ENCODE measurements at places on chromosomes 2 and 18.

DNA sequence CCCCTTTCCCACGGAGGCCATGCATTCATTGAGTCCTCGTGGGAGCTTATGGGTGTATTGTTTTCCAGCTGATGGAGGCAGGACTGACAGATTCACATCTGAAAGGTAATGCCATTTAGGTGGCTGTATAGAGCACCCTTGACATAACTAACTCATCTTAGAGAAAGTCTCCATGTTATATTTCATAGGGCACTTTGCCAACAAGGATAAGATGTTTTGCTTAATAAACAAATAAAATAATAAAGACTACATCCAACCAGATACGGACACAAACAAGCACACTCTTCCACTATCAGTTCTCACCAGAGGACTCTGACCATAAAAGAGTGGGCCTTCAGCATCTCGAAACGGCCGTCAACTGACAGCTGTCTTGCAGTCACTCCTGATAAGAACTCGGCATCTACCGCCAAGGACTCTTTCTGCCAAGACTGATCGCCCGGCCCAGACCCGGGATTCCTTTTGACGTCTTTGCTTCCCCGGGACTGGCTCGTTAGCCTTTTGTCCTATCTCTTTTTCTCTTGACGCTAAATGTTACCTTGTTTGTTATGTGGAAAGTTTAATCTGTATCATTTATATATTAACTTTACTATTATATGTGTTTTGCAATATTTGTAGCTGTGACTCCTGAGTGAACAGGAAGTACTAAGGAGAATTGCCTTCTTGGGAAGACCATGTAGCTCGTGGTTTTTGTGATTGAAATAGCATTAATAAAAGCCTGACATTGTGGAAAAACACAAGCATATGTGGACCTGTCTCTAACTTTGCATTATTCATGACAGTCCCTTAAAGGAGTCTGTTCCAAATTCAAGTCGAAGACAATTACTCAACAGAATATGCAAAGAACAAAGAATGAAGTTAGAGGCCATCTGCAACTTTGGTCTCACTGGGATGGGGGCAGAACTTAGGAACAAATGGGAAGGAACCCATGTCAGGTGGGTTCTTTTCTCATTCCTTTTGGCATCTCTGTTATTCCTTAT is 195.1 kb downstream of the LPIN1 start:
- DNase-seq: no peak

- no peak for DNase-seq
Observed at GRCh38 chr2:60557486-60557864, 4.0 kb upstream of the BCL11A start.

DNA sequence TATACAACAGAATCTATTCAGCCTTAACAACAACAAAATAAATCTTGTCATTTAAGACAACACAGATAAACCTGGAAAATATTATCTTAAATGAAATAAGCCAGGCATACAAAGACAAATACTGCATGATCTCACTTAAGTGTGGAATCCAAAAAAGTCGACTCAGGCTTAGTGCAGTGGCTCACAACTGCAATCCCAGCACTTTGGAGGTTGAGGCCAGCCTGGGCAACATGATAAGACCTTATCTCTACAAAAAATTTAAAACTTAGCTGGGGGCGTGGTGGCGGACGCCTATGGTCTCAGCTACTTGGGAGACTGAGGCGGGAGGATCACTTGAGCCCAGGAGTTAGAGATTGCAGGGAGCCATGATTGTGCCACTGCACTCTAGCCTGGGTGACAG is 75.2 kb upstream of the RNU4ATAC start:
- DNase-seq: no peak

DNA sequence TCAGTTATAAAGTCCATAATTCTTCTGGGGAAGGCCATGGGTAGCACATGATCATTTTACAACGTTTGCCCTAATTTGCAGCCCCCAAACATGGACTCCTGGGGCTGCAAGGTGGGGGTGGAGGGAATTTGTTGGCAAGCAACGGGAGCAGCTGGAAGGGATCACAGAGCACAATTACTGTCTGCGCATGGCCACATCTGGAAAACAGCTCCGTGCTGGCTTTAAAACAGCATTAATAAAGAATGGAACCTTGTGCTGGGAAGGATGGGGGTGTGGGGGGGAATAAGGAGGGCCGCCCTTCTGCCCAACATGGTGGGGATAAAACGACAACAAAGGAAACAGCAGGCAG is 60.9 kb upstream of the SLC14A2 start:
- no peak for DNase-seq

DNA sequence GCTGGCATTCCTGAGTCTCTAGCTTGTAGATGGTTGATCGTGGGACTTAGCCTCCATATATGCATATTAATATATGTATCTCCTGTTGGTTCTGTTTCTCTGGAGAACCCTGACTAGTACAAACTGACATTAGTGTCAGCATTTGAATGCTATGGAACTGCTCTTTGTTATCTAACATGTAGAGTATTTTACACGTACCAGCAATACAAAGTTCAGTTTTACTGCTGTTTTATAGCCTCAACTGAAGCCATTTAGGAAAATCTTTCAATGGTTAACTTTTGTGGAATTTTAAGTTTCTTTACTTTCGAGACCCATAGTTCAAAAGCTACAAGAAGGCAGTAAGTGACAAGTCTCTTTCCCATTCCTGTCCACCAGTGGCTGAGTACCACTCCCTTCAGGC is 418.4 kb downstream of the NUP35 start:
- DNase-seq: no peak

DNA sequence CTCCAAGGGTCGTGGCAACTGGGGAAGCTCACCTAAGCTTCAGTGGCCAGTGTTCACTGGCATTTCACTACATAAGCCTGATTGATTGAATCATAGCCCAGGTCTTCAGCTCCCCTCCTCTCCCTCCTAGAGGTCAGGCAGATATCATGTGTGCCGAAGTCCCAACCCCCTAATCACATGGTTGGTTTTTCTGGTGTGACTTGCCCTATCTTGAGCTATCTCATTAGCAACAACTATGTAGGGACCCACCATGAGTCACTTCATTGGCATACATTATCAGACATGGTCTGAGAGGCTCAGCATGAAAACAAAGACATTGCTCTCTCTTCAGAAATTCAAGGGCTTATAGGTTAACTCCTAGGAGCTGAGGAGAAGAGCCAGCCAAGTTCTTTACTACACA is 76.8 kb downstream of the LYPD1 start:
- DNase-seq: no peak

DNA sequence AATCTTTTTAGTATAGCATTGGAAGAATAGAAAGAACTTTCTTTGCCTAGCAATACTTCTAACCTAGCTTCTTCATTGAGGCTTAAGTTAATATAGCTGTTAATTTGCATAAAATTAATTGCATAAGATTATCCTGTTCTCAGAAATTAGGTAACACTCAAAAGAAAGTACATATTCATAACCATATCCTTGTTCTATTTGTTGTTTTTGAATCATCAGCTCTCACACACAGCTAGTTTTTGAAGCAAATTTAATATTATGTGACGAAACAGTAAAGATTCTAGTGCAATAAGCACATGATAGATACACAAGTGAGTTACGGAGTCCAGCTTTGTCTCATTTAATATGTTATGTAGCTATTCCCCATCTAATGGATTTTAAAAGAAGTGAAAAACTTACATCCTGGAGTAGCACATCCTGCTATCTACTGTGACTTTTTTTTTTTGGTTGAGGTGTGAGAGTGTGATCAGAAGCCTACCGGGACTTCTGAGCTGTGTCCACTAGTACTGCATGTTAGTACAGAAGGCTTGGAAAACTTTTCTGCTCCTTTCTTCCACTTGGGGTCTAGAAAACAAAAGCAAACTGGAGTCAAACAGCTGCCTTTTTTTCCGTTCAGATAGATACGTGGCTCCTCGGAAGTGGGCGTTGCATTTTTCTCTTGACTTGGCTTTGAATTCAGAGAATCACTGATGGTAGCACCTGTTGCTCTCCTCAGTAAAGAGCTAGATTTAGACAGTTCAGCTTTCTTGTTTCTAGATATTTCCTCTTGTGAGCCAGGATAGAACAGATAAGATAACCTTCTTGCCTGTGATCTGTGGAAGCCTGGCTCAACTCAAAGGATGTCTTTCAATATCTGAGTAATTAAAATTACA is 27.2 kb downstream of the KDM3A start:
- peak; percentile 20 for DNase-seq

DNA sequence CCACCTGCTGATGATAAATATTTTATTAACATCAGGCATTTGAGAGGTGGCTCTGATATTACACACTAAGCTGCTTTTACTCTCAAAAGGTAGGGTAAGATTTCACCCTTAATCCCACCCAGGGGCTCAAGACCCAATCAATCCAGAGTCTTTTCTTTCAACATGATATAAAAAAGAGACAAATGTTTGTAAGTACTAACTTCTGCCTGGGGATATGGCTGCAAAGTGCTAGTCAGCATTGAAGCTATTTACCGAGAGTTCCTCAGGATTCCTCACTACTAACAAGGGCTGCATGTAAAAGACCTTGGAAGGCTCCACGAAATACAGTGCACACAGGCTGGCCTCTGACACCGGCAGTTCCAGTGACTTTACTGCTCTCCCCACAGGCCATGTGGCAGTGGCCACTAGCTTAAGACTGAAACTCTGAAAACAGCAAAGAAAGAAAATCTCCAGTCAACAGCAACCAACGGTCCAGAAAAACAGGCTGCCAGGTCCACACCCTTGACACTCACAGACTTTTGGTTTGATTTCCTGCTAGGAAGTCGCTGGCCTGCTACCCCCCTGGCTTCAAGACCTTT is 11.2 kb downstream of the MREG start:
- no peak for DNase-seq

DNA sequence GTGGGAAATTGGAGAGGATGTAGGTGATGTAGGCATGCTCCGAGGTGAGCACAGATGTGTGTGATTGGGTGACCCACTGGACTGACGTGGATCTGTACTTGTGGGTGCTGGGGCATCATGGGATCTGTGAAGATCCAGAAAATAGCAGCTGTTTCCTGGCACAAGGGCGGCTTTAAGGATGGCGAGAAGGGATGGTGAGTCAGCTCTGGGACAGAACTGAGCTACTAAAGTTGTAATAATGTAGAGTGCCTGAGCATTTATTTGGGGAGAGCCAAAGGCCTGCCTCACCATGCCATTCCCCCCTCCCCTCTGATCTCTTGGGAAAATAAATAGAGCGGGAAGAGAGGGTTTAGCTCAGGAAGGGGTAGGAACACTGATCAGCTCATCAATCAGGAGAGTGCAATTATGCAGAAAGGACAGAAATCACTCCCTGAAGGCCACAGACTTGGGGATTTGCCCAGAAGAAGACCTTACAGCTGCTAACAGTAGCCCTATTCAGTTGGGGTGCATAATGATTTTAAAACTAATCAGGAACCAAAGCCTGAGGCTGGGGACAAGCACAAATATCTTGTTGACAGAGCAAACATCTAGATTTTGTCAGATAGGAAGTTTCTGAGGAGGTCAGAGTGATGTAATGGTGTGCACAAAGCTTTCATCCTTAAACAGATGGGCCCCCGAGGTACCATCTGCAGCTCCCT is 30.3 kb downstream of the TANC1 start:
- no peak for DNase-seq

GRCh38 chr2:69645031-69645431 is 1.5 kb upstream of the AAK1 start:
- DNase-seq: no peak

GRCh38 chr2:269356-270030 is 4.7 kb downstream of the ACP1 start:
- DNase-seq: no peak

GRCh38 chr2:222844323-222844722 is 16.5 kb upstream of the ACSL3 start:
- DNase-seq: no peak

DNA sequence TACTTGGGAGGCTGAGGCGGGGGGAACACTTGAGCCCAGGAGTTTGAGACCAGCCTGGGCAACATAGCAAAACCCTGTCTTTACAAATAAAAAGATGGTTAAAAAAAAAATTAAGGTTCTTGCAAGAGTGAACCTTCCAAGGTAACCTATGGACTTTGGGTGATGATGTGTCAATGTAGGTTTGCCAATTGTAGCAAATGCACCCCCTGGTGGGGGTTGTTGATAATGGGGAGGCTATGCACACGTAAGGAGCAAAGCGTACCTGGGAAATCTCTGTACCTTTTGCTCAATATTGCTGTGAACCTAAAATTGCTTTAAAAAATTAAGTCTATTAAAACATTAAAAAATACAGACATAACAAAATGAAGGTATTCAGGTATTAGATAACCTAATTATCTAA is 70.4 kb downstream of the CWC22 start:
- DNase-seq: peak; percentile 49
